ENCODE measurements at places on chromosomes 6 and 20.

DNA sequence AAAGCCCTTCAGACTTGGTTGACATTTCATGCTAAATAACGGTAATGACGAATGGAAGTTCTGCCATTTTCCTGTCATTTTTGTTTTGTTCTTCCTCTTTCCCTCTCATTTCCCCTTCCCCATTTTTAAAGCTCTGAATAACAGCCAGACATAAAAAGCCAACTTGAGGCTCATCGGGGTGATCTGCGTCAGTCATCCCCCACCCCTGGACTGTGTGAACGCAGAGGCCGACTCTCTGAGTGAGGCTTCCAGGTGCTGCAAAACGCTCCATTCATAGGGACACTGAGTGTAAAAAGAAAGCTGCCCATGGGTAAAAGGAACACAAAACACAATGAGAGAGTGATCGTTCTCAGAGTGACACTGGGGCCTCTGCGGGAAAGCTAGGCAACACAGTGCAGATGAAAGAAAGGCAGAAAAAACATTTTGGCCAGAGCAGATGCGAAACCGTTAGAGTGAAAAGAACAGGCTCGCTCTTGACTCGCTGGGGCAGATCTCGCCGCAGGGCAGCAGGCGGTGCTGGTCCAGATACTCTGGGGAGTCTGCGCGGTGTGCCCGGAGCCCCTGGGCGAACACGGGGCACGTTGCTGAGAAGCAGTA is 684.8 kb downstream of the QKI start:
- no peak for DNase-seq

DNA sequence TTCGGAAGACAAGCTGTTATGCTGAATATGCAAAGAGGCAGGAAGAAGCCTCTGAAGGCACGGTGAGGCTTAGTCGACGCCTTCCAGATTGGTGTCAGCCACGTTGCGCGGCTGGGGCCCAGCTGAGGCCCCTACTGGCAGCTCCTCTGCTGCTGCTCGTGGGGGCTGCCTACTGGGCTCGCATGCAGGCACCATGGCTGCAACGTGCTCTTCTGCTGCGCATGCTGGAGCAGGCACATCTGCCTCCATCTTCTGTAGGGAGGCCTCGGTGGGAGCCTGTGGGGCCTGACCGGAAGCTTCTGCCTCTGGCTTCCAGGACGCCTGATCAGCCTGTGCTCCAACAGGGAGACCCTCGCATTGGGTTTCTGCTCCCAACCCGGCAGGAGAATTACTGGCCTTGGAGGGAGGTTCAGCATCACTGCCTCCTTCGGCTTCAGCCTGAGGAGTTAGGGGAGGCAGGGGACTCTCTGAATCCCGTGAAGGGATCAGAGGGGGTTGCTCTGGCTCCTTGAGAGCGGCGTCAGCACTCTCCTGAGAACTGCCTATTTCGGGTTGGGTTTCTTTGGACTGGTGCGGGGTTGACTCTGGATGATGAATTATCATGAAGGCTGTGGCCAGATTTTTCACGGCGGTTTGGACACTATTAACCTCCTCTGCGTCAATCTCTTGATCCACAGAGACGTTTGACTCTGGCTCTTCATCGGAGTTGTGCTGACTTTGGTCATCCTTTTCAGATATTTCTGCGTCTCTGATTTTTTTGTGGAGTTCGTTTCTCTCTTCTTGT is 49.1 kb downstream of the TXLNB start:
- DNase-seq, result no peak

DNA sequence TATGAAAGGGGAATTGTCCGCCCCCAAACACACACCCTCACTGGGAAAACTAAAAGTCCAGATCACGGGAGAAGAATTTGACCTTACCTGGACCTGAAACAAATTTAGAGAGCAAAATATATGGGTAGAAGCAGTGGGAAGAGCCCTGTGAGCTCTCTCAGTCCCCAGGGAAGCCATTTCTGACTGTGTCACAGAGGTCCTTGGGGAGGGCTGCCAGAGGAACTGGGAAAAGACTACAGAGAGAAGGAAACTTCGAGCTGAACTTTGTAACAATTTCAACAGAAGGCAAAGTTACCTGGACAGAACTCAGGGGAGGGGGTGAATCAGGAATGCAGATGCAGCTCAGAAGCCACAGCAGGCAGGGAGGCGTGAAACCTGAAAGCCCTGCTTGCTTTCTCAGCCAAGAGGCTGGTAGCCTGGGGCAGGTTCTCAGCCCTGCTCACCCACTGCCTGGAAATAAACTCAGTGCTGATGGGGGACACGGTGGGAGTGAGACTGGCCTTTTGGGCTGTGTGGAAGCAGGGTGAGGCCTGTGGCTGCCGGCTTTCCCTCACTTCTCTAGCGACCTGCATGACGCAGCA is 163.8 kb downstream of the TMEM200A start:
- DNase-seq, result no peak

DNA sequence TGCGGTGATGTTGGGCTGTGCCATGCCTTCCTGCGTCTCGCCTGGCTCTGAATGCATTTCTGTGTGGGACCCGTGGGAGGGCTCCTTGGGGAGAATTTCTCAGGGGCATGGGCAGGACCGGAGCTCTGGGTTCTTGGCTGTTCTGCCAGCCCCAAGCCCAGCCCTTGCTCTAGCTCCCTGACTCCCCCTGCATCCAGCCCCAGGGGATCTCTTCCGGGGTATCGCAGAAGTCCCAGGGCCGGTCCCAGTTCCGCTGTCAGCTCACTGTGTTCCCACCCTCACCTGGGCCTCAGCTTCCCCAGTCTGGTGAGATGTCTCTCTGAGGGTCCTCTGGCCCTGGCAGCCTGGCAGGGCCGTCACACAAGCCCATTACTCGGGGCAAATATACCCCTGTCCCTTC is 20.5 kb downstream of the SPDEF start:
- no peak for DNase-seq

- no peak for DNase-seq
Observed at GRCh38 chr20:56187534-56188165, 60.9 kb upstream of the MC3R start.

GRCh38 chr6:157974341-157974894 is 7.2 kb upstream of the SYNJ2 start:
- DNase-seq, result no peak

- DNase-seq, result no peak
Observed at GRCh38 chr20:32132911-32133549, 23.5 kb downstream of the TM9SF4 start.

- no peak for DNase-seq
Observed at GRCh38 chr6:168789699-168790098, 348.7 kb downstream of the SMOC2 start.

GRCh38 chr6:137904822-137905617 is 38.0 kb downstream of the TNFAIP3 start:
- no peak for DNase-seq

DNA sequence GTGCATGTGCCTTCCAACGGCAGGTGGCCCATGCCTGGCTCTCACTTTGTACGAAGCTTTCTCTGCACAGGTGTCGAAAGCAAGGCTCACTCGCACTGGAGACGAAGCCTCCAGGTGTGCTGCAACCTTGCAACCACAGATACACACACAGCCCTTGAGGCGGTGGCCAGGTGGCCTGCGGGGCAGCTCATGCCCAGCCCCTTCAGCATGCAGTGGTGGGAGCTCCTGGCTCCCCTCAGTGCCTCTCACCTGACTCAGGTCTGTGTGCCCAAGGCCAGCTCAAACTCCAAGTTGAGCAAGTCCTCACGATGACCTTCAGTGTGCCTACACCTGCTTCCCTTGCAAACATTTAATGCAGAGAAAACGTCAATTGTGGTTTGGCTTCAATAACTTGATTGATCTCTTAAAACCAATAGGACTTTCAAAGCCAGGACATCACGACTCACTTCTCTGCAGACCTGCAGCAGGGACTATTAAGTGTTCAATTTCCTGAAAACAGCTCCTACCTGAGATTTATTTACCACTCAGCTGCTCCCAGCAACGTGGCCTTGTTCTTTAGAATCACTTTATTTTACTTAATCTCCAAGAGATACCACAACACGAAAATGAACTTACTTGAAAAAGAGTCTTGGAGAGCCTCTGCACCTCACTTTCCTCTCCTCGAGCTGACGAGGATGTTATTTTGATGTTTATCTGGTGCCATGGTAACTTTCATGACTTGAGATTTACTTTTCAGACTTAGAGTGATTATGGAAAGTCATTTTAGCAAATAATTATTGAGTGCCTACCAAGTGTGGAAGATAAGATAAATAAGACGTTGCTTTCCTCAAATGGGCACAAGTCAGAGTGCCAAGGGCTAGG is 86.3 kb downstream of the SLC22A23 start:
- peak; percentile 31 for DNase-seq

DNA sequence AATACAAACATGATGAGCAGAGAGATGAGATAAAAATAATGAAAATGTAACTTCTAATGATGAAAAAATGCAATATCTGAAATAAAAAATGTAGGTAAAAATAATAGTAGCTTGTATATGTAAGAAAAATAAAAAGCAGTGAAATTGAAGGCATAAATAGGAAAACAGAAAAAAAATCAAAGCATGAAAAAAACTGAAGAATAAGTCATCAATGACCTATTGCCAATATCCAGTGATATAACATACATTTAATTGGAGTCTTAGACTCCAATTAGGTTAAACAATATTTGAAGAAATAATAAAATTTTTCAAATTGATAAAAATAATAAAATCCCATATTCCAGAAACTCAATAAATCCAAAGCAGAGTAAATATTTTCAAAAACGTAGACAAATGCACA is 114.0 kb upstream of the HDGFL1 start:
- DNase-seq, result no peak

GRCh38 chr6:163743796-163744195 is 329.3 kb downstream of the QKI start:
- DNase-seq, result no peak

DNA sequence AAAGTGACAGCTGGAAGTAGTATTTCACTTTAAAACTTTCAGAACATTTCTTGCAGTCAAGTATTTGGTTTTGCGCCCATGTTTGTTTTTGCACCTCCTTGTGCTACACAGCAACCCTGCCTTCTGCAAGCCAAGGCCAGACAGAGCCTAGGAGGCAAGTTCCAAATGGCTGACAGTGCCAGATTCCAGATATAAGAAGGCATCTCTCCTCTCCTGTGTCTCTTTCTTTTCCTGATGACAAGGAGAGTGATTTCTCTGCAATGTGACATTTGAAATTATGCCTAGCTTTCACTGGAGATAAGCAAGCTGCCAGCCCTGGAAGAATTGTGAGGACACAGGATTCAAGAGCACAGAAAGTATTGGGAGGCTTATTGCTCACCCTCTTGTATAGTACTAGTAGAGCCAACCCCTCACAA is 149.1 kb upstream of the TENT5A start:
- no peak for DNase-seq

GRCh38 chr6:36735110-36736071 is 37.8 kb downstream of the RAB44 start:
- DNase-seq, result no peak

DNA sequence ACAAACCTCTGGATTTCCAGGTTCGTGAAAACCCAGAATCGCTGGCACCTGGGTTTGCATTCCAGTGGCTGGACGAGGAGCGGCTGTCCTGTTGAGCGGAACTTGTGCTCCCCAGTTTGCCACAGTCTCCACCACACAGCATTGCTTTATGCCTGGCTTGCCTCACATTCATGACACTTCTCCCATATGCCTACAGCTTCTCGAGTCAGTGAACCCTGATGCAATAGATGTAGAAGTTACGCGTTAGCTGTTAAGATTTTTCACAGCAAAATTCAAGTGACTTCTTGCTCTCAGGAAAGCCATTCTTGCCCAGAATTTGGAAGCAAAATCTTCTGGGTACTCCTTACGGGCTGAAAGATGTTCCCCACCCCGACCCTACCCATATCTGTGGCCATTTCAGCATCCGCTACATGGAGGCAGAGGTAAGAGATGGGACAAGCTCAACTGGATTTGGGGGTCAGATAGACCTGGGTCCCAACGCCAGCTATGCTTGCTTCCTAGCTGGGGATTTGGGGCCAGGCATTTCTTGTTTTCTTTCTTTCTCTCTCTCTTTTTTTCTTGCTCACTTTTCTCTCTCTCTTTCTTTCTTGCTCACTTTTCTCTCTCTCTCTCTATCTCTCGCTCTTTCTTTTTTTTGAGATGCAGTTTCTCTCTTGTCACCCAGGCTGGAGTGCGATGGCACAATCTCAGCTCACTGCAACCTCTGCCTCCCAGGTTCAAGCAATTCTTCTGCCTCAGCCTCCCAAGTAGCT is 12.4 kb upstream of the GDAP1L1 start:
- DNase-seq, result no peak

DNA sequence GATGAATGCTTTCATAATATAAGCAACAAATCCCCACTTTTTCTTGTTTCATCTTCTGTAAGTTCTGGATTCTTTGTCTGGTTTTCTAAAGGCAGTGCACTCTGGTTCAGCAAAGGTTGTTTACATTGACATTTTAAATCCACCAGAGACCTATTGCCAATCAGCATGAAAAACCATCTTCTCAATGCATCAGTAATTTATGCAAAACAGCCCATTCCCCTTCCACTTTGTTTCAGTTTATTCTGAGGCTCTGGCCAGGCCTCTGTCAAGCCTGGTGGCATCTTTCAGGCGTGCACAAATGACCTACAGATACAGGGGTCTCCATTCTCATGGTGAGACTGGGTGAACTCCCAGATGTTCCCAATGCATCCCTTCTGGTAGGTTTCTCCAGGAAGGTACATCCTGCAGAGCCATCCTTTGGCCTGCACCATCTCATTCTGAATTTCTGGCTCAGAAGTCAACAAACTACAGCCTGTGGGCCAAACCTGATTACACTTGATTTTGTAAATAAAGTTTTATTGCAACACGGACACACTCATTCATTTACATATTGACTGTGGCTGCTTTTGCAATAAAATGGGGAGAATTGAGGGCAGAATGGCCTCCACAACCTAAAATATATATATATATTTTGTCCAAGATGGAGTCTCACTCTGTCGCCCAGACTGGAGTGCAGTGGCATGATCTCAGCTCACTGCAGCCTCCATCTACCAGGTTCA is 405.4 kb downstream of the PREX1 start:
- no peak for DNase-seq

DNA sequence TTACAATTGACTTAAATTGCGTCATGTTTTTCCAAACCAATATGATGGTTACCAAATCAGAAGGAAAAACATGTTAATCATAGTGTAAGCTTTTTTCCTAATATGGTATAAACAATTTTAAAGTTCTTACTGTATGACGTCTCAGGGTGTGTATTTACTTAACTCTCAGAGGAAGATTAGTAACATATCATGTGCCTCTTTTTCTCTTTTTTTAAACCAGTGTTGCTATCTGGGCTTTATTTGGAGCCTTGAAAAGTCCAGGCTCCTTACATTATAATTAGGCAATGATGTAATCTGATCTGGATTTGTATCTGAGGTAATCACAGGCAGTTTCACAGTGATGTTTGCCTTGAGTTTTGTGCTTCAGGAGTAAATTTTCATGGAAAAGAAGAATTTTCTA is 20.4 kb upstream of the RAB23 start:
- DNase-seq, result no peak

Data from naive thymus-derived CD8-positive, alpha-beta T cell (primary cell).